ENCODE measurements at places on chromosomes 11 and 22.

- no peak for DNase-seq
Observed at GRCh38 chr11:69864686-69865661, 45.8 kb upstream of the FGF3 start.

GRCh38 chr11:18203723-18204122 lies 31.1 kb downstream of the MRGPRX4 start:
- peak; percentile 10 for DNase-seq

- DNase-seq: no peak
Observed at GRCh38 chr22:38867471-38868285, 4.3 kb downstream of the CBX6 start.

GRCh38 chr11:85109141-85109540 lies 518.0 kb downstream of the DLG2 start:
- DNase-seq: no peak

GRCh38 chr11:4484310-4484709 lies 1.9 kb downstream of the OR52K1 start:
- no peak for DNase-seq

DNA sequence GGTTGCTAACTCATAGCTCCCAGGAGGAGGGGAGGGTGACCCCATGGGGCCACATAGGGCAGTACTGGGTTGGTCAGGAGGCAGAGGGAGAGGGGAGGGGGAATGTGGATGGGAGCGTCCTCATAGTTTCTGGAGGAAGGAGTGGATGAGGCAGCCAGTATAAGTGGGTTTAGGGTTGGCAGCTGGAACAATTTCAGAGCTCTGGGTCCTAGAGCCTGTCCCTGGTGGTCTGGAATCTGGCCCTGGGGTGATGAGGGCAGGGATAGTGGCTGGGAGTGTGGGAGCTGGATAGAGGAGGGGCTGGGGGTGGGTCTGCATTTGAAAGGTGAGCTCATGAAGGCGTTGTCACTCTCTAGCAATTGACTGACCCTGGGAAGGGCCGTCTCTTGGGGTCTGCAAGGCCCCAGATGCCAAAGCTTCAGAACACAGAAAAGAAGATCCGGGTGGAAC lies 5.3 kb upstream of the MRGPRG start:
- DNase-seq: no peak

DNA sequence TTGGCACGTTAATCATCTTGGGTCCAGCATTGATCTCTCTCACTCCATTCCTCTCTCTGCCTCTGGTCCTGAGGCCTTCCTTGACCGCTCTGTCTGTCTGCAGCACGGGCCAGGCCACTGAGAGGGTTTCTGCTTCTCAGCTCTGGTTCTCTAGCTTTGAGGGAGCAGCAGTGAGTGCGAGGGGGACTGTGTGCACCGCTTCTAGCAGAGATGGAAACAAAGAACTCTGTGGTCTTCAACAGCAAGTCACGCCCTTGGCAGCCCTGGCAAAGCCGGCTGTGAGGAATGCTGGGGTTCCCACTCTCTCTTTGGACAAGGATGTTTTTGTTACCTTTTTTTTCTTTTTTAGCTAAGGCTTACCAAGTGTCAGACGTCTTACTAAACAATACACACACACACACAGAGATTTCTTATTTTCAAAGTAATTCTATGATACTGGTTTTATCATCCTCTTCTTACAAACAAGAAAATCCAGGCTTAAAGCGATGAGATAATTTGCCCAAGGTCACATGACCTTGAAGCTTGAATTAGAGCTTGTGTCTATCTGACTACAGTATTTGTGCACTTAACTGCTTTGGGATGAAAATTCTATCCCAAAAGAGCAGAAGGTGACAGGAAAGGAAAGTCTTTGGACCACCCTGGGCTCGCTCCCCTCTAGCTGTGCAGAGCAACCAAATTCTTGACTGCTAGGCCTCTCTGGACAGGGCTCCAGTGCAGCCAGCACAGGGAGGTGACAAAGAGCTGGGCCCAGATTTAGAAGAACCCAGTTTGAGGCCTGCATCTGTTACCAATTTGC lies 293.2 kb downstream of the NTM start:
- no peak for DNase-seq

GRCh38 chr11:61362542-61362875 lies 335 bp downstream of the TMEM138 start:
- no peak for DNase-seq
